Liver (tissue), 10 donors: ENCODE measurements at places on chromosomes 4 and X.

DNA sequence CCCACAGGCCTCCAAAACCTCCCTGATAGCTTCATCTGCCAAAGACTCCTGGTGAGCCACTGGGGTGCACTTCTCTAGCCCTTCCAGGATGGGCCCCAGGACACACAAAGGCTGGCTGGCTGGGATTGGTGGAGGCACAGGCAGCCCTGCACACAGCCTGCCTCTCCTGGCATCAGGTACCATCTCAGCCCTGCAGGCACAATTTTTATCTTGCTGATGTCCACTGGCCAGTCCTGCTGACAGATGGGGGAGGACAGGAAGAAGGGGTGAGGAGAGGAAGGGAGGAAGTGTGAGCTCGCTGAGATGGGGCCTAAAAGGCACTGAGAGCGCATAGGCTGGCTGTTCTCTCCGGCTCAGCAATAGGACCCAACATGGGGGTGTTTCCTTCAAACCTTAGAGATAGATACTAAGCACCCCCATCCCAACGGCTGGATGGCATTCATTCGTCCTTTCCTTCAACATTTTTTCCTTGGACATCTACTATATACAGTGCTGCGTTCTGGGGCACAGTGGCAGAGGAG, 92.7 kb downstream of the PJA1 start:
- no peak for DNase-seq
- H3K27me3 ChIP-seq = no peaks in the 10 kb centered on the region
- no peak overlapping the region for H3K27ac ChIP-seq
- H3K4me1 ChIP-seq = no peaks in the 10 kb centered on the region
- H3K36me3 ChIP-seq = no peaks in the 10 kb centered on the region

DNA sequence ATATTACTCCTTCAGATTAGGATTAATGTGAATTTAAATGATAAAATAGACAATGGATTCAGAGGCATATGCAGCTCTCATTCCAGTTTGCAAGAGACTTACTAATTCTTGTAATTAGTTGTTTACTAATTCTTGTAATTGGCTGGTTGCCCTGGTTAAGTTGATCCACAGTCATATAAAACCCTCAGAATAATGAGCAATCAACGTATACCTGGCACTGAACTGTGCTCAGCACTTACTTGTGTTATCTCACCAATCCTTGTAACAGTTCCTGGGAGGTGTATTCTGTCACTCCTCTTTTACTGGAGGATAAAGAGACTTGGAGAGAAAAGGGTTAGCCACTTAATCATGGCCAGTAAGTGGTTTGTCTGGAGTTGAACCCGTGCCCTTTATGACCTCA, 10.5 kb downstream of the HERC5 start:
- no peak overlapping the region for H3K27ac ChIP-seq
- DNase-seq = no peak
- H3K27me3 ChIP-seq = no peaks in the 10 kb centered on the region
- no peaks in the 10 kb centered on the region for H3K4me1 ChIP-seq
- no peak overlapping the region for H3K4me3 ChIP-seq
- peaks cover 25% of the 10 kb centered on the region for H3K36me3 ChIP-seq

DNA sequence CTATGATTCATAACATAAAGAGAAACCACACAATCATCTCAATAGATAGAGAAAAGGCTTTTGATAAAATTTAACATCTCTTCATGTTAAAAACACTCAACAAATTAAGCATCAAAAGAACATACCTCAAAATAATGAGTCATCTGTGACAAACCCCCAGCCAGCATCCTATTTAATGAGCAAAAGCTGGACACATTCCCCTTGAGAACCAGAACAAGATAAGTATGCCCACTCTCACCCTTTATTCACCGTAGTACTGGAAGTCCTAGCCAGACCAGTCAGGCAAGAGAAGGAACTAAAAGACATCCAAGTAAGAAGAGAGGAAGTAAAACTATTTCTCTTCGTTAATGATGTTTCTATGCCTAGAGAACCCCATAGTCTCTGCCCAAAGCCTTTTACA, 507.2 kb downstream of the PABPC4L start:
- no peaks in the 10 kb centered on the region for H3K27me3 ChIP-seq
- H3K4me1 ChIP-seq = no peaks in the 10 kb centered on the region
- H3K36me3 ChIP-seq = no peaks in the 10 kb centered on the region
- no peak overlapping the region for H3K4me3 ChIP-seq

GRCh38 chr4:166146806-166147540, 273.9 kb downstream of the TLL1 start:
- no peak for DNase-seq
- no peaks in the 10 kb centered on the region for H3K27me3 ChIP-seq
- H3K4me3 ChIP-seq = no peak overlapping the region
- H3K36me3 ChIP-seq = no peaks in the 10 kb centered on the region

DNA sequence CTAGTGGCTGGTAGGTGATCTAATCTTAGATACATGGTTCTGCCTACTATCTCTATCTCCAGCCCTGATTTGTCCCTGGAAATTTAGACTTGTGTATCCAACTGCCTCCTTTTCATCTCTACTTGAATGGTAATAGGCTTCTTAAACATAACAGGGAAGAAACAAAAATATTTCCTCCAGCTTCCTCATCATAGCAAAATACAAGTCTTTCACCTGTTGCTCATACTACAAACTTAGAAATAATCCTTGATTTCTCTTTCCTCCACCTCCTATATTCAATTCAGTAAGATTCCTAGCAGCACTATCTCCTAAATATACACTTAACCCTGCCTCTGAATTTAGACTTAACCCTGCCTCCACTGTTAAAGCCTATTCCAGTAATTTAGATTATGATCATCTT, 373.3 kb upstream of the ACTRT1 start:
- no peaks in the 10 kb centered on the region for H3K36me3 ChIP-seq
- H3K27me3 ChIP-seq = no peaks in the 10 kb centered on the region
- no peaks in the 10 kb centered on the region for H3K4me1 ChIP-seq
- no peak for DNase-seq
- H3K27ac ChIP-seq = no peak overlapping the region
- H3K4me3 ChIP-seq = no peak overlapping the region

- H3K4me1 ChIP-seq = peaks cover 9% of the 10 kb centered on the region
- no peak for DNase-seq
- H3K27me3 ChIP-seq = no peaks in the 10 kb centered on the region
- no peak overlapping the region for H3K27ac ChIP-seq
Measured at GRCh38 chr4:48332661-48333060, 8.7 kb upstream of the SLAIN2 start.

DNA sequence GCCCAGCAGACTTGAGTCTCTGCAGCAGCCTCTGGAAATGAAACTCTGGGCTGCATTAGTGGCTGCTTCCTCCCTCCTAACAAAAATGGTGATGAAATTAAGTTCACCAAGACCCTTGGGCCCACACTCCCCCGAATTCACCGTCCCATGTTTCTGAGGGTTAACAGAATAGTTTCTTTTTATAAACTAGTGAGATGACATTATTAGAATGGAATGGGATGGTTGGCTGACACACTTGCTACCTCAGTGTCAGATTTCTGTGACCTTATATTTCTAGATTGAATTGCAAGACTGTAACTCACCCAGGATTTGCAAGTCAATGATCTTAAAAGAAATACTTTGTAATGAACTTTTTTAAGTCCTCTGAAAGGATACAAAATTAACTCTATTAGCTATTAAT, 127.1 kb downstream of the SHROOM3 start:
- H3K36me3 ChIP-seq = peaks cover 2% of the 10 kb centered on the region
- H3K4me1 ChIP-seq = peaks cover 6% of the 10 kb centered on the region
- H3K27me3 ChIP-seq = no peaks in the 10 kb centered on the region
- peak overlapping the region; percentile 41 for H3K27ac ChIP-seq
- H3K4me3 ChIP-seq = no peak overlapping the region
- no peak for DNase-seq

GRCh38 chr4:56618734-56619133, 62.4 kb downstream of the HOPX start:
- no peak overlapping the region for H3K4me3 ChIP-seq
- peaks cover 4% of the 10 kb centered on the region for H3K27me3 ChIP-seq
- no peak for DNase-seq
- H3K27ac ChIP-seq = no peak overlapping the region
- no peaks in the 10 kb centered on the region for H3K4me1 ChIP-seq
- no peaks in the 10 kb centered on the region for H3K36me3 ChIP-seq

DNA sequence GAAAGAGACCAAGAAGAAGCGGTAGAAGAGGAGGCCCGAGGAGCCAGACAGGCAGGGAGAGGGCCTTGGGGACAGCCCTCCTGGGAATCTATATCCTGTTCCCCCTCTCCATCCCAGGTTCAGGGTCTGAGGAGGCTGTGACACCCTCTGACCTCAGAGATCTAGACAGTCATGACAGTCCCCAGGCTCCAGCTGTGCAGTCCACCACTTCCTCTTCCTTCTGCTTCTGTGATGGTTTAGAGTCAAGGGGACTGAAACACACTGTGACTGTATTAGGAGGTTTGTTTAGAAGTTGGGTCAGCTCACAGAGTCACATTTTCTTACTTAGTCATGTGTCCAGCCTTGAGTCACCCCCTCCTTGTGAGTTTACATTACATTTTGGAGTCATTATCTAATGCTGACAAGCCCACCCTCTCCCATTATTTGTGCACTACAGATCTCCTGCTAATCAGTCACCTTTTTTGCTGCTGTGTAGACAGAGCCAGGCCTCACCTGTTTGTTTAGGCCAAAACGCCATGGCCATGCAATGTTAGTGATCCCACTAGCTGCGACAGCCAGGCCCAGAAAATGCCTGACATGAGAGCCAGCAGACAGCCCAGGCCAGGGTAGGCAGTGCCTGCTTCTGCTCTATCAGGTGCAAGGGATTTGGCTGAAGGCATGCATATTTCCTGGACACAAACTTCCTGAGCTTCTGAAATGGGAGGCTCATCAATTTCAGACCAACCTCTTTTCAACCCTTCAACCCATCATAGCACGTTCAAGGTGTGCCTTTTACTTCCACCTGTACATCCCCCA, 26.0 kb downstream of the MANBA start:
- H3K27ac ChIP-seq = no peak overlapping the region
- H3K4me3 ChIP-seq = no peak overlapping the region
- DNase-seq = no peak
- peaks cover 2% of the 10 kb centered on the region for H3K36me3 ChIP-seq
- H3K4me1 ChIP-seq = no peaks in the 10 kb centered on the region

DNA sequence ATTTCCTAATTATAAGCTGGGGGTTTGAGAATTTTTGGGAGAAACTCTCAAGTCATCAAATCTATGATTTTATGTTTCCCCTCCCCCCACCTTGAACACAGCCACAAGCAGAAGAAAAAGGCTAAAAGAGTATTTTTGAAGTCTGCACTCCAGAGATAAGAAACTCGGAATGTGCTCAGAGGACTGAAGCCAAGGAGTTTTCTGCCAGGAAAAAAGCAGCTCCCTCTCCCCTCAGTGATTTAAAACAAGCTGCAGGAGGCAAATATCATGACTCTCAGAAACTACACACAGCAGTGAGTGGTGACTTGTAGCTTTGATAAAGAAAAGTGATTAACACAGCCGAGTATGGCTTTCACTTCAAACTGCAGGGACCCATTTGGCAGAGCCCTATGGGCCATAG, 800.2 kb upstream of the FTHL17 start:
- no peaks in the 10 kb centered on the region for H3K4me1 ChIP-seq
- no peaks in the 10 kb centered on the region for H3K36me3 ChIP-seq
- H3K4me3 ChIP-seq = no peak overlapping the region
- DNase-seq = no peak

DNA sequence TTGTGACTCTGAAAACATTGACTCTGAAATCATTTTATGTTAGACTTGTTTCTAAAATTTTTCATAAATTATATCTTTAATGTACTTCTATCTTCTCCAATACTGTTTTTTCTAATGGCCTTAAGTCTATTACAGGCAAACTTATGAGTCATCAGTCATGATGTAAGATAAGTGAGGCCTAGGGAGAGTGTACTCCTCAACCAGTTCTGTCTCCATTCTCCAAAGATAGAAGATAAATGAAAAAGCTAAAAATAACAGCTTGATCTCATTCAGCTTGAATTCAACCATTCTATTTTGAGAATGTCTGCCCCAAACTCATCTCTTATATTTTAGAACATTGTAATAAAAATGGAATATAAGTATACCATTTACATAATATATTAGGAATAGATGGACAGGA, 34.5 kb downstream of the STBD1 start:
- H3K27me3 ChIP-seq = no peaks in the 10 kb centered on the region
- peaks cover 3% of the 10 kb centered on the region for H3K4me1 ChIP-seq
- peaks cover 3% of the 10 kb centered on the region for H3K36me3 ChIP-seq
- no peak overlapping the region for H3K27ac ChIP-seq
- H3K4me3 ChIP-seq = no peak overlapping the region

DNA sequence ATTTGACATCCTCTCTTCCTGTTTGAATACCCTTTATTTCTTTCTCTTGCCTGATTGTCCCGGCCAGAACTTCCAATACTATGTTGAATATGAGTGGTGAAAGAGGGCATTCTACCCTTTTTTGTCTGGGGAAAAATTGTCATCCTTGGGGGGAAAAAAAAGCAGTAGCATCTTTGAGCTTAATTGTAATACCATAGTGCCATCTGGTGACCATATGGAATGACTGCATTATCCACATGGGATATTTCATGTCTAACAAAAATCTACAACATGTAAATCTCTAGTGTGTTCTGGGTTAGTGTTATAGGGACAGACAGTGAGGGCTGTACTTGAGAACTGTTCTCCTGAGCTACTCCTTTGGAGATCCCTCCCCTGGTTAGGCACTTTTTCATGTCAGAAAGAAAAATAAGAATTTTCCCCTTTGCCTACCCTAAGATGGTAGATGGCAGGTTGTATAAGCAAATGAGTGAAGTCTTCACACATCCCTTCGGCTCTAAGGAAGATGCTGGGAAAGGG, 26.0 kb downstream of the CAPN6 start:
- H3K27ac ChIP-seq = no peak overlapping the region
- DNase-seq = no peak
- H3K4me1 ChIP-seq = no peaks in the 10 kb centered on the region
- no peaks in the 10 kb centered on the region for H3K27me3 ChIP-seq

GRCh38 chr4:7901311-7901885, 38.3 kb downstream of the AFAP1 start:
- H3K4me1 ChIP-seq = no peaks in the 10 kb centered on the region
- H3K36me3 ChIP-seq = no peaks in the 10 kb centered on the region
- DNase-seq = no peak
- no peak overlapping the region for H3K27ac ChIP-seq
- H3K4me3 ChIP-seq = no peak overlapping the region

GRCh38 chrX:47664737-47665136, 5.8 kb upstream of the UXT start:
- H3K36me3 ChIP-seq = no peaks in the 10 kb centered on the region
- no peak overlapping the region for H3K27ac ChIP-seq
- DNase-seq = no peak
- no peak overlapping the region for H3K4me3 ChIP-seq
- no peaks in the 10 kb centered on the region for H3K27me3 ChIP-seq

DNA sequence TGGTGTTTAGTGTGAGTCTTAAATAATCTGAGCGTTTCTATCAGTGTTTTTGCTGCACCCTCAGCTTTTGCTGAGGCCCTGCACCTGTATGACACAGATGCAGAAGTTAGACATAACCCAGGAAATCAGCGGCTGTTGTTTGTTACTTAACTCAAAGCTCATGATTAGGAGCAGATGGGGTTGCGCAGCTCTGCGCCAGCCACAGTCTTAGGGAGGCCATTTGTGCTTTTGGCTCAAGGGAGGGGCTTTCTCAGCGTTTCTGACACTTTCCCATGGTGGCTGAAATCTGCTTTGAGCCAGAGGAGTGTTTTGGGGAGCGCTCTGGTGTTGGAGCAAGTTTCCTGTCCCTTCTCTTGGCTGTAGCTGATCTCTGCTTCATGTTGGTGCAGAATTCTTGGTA, 433.8 kb downstream of the NAF1 start:
- no peak for DNase-seq
- no peaks in the 10 kb centered on the region for H3K36me3 ChIP-seq
- no peaks in the 10 kb centered on the region for H3K27me3 ChIP-seq
